Activated naive CD4-positive, alpha-beta T cell (primary cell): ENCODE measurements at places on chromosomes 1 and 21.

DNA sequence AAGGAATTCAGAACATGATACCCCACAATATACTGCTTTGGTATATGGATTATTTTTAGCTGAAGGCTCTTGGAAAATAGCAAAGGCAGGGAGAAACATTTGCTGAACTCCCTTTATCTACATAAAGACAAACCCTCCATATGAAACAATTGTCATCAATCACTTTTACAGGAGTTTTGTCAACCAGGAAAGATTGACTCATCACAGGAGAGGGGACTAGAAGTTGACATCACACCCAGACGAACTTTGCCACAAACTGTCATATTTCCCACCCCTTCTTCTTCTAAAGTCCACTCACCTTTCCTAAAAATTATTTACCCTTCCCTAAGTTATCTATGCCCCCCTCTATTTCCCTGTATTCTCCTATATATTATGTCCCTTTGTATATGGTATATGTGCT lies 47.9 kb downstream of the RBM11 start:
- DNase-seq, result no peak

DNA sequence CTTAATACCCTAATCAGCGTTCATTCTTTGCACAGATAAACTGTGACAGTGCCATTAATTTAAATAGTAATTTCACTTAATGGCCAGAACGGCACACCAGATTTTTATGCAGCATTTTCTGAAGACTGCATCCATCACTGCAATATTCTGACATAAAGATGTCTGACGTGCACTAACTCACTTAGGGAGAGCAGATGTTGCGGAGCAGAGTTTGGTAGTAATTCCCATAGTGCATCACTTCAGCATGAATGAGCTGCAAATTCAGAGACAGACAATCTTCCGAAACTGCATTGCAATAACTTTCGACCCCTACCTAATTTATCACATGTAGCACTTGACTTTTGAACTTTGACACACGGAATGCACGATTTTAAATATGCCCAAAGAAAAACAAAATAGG lies 225.3 kb downstream of the KCTD3 start:
- DNase-seq, result no peak

- DNase-seq, result no peak
Observed at GRCh38 chr1:22494144-22494543, 42.5 kb downstream of the ZBTB40 start.

DNA sequence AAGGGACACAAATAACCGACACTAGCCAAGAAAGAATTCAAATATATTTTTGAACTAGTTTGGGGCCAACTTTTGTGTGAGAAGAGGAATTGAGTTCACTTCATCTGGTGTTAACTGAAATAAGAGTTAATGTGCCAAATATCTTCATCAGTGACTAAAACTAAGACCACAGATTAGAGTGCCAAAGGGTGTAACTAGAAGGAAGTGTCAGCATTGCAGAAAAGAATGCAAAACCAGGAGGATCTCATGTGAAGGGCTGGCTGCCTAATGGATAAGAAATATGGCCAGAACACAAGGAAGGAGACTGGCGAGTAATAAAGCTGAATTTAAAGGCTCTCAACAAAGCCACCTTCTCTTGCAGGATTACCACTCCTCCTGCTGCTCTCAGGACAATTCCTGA lies 61.8 kb upstream of the LRRC8D start:
- no peak for DNase-seq

- no peak for DNase-seq
Observed at GRCh38 chr1:43232074-43232473, 37.7 kb upstream of the TMEM125 start.

- no peak for DNase-seq
Observed at GRCh38 chr1:187276677-187277076, 447.9 kb downstream of the PLA2G4A start.

GRCh38 chr1:197001828-197002227 lies 24.5 kb downstream of the CFHR5 start:
- DNase-seq, result no peak

DNA sequence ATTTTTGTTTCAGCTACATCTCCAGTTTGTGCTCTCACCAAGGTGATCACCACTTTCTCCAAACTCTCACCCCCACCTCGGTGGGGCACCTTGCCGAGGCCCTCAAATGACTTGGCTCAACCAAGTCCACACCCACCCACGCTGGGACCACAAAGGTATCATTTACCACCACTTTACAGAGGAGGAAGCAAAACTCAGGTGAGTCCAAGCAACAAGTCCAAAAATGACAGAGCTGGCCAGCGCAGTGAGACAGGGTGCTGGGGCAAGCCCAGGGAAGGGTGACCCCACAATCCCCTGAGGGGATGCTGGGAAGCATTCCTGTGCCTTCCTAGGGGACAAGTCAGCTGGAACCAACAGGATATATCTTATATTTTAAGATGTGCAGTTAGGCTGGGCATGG lies 24.7 kb downstream of the SSBP3 start:
- no peak for DNase-seq

- DNase-seq, result no peak
Observed at GRCh38 chr1:225465793-225466517, 38.1 kb upstream of the LBR start.

DNA sequence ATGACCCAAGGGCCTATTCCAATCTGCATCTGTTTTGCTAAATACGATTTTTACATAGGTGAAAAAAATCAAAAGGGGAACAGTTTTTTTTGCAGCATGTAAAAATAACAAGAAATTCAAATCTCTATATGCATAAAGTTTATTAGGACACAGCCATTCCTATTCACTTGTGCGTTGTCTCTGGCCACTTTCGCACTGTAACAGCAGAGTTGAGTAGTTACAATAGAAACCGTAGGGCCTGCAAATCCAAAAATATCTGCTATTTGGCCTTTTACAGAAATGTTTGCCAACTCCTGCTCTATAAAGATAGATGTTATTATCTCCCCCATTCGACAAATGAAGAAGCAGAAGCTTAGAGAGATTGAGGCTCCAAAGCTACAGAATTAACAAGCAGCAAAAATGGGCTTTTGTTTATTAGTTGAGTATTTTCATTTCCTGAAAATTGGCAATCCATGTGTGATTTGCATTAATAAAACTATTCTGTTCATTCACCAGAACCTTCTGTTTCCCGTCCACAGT lies 5.5 kb downstream of the DYNLT5 start:
- DNase-seq, result no peak

DNA sequence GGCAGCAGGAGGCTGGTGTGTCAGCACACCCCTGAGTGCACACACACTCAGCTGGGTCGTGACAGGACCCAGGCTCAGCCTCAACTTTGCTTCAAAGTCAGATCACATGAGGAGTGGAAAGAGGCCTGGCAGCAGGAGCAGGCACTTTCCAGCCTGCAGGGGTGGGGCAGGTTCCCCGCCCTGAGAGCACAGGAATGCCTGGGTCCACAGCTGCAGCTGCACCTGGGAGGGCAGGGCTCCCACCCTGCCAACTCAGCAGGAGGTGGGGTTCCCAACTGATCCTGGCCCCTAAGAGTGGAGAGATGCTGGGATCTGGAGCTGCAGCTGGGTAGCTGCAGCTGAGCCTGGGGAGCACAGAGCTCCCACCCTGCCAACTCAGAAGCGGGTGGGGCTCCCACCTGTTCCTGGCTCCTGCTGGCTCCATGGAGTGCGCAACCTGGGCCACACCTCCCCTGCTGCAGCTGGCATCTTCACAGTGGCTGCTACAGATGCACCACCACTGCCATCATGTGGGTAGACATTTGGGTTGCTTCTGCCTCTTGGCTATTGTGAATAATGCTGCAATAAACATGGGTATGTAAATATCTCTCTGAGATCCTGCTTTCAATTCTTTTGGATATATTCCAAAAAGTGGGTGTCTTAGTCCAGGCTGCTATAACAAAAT lies 415.4 kb downstream of the TTLL7 start:
- no peak for DNase-seq

- DNase-seq, result no peak
Observed at GRCh38 chr1:18079941-18080735, 27.5 kb upstream of the IGSF21 start.

GRCh38 chr1:19391596-19391981 lies 79.5 kb downstream of the SLC66A1 start:
- no peak for DNase-seq

GRCh38 chr1:34034036-34034435 lies 131.0 kb downstream of the CSMD2 start:
- DNase-seq, result no peak
